RPMI8226 (cell line): ENCODE measurements at places on chromosomes 16 and 17.

DNA sequence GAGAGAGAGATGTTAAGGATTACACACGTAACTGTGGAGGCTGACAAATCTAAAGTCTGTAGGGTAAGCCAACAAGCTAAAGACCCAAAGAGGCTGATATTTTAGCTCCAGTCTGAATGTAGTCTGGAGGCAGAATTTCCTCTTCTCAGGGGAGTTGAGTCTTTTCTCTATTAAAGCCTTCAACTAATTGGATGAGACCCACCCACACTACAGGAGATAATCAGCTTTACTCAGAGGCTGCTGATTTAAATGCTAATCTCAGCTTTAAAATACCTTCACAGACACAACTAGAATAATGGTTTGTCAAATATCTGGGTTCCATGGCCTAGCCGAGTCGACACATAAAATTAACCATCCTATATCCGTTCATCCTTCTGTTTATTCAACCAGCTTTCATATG, 204.3 kb upstream of the PSMD7 start:
- DNase-seq = no peak

- no peak for DNase-seq
These were observed 1013.8 kb upstream of the EEF2KMT start for GRCh38 chr16:6111390-6111789.

DNA sequence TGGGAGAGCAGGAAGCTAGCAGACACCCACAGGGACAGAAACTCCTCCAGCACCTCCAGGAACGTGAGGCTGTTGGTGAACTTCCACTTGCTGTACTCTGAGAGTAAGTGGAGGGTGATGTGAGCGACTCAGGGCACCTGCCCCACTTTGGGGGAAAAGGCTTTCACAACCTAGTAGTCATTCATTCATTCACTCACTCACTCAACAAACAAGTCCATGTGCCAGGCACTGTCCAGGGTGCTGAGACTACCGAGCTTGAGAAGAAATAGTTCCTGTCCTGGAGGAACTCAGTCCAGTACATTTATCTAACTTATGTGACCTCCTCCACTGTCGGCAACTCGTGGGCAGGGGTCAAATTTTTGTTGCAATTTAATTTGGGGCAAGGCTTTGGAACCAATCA, 26.6 kb downstream of the LGALS9 start:
- DNase-seq = peak; percentile 16

DNA sequence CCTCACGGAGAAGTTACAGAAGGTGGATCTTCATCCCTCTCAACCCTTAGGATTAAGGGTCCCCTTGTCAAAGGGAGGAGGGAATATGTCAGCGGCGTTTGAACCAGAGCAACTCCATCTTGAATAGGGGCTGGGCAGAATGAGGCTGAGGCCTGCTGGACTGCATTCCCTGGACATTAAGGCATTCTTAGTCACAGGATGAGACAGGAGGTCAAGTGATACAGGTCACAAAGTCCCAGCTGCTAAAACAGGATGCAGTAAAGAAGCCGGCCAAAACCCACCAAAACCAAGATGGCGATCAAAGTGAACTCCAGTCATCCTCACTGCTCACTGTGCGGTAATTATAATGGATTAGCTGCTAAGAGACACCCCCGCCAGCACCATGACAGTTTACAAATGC, 36.7 kb downstream of the RBFOX3 start:
- no peak for DNase-seq

DNA sequence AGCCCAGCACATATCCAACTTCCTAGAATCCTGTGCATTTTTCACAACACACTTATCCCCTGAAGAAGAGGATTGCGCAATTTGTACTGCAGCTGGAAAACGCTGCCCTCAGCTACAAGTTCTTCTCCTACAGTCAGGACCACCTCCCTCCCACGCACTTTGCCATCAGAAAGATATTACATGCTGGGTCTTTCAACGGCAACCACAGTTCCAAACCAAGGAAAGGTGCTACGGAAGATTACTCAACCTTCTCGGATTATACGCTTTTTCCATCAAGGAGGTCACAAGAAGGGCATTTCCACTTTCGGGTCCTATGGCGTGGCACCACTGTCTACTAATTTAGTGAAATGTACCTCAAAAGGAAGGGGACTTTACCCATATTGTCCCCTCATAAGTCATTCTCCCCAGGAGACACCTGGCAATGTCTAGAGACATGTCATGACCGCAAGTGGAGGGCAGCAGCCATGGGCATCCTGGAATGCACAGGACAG, 35.2 kb downstream of the USP7 start:
- DNase-seq = no peak

GRCh38 chr16:77288222-77288621, 89.0 kb downstream of the SYCE1L start:
- no peak for DNase-seq

DNA sequence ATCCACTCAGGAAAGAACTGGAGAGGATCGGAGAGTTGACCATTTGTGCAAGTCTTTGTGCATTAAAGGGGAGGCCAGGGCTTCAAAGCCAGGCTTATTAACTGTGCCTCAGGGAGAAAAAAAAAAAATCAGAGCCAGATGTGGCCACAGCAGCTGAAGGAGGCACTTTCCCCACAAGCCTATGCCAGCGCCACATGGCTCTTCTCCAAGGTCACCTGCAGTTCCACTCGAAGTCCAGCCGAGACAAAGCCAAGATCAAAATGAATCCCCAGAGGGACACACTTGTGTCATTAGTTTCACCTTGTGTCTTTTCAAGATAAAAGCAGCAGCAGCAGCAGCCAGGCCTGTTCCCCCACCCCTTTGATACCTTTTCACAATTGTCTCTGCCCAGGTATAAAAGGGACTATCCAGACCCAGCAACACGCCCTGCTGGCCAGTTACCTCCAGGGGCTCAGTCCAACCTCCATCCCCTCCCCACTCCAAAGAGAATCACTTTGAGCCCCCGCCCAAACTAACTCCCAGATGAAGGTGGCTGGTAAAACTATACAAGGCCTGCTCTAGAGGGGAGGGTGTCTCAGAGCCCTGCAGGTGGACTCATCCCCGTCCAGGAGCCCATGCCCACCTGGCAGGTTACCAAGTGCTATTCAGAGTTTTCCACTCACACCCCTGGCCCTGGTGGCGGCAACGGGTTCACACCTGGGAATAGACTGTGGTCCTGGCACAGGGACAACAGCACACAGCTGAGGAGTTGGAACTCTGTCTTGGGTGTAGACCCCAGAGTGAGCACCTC, 29.2 kb downstream of the AXIN2 start:
- DNase-seq = peak; percentile 51

DNA sequence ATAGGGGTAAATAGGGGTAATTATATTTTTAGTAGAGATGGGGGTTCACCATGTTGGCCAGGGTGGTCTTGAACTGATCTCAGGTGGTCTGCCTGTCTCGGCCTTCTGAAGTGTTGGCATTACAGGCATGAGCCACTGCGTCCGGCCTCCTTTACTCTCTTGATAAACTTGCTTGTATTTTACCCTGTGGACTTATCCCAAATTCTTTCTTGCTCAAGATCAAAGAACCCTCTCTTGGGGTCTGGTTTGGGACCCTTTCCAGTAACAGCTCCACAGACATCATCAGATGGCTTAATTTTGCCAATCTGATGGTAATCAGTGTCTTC, 5.6 kb upstream of the C1QTNF1 start:
- no peak for DNase-seq

DNA sequence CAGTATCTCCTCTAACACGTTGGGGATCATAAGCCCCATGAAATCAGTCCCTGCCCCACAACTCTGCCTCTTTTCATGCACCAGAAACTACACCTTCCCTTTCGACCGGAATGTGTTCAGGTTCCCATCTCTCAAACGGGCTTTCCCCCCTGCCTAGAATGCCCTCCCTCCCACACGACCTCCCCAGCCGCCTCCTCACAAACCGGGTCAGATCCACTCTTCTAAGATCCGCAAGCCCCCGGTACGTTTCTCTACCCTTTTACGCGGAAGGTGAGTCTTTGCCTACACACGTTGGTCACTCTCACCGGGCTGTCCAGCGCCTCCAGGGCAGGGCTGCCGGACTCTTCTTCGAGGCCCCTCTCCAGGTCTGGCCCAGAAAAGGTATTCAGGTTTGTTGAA, 708 bp downstream of the DHX33 start:
- peak; percentile 5 for DNase-seq

DNA sequence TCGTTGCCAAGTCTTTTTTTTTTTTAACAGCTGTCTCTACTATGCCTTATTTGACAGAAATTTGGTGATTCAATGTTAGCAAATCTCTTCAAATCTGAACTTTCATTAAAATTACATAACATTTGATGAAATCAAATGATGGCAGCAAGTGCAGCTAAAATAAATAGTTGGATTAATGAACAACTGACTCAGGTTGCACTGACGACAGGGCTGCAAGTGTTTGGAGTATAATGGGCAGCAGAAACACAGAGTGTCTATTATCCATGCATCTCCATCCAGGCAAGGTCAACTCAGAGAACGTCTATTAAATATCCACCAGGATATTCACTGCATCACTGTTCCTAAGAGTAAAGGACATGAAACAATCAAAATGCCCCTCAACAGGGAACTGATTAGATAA, 109.8 kb downstream of the SLC39A11 start:
- DNase-seq = no peak

GRCh38 chr17:82915010-82915756, 75.4 kb upstream of the ZNF750 start:
- DNase-seq = no peak

GRCh38 chr16:6016530-6017184, 919.1 kb upstream of the EEF2KMT start:
- peak; percentile 69 for DNase-seq

- no peak for DNase-seq
These were observed 163.6 kb upstream of the C17orf78 start for GRCh38 chr17:37212179-37212578.

DNA sequence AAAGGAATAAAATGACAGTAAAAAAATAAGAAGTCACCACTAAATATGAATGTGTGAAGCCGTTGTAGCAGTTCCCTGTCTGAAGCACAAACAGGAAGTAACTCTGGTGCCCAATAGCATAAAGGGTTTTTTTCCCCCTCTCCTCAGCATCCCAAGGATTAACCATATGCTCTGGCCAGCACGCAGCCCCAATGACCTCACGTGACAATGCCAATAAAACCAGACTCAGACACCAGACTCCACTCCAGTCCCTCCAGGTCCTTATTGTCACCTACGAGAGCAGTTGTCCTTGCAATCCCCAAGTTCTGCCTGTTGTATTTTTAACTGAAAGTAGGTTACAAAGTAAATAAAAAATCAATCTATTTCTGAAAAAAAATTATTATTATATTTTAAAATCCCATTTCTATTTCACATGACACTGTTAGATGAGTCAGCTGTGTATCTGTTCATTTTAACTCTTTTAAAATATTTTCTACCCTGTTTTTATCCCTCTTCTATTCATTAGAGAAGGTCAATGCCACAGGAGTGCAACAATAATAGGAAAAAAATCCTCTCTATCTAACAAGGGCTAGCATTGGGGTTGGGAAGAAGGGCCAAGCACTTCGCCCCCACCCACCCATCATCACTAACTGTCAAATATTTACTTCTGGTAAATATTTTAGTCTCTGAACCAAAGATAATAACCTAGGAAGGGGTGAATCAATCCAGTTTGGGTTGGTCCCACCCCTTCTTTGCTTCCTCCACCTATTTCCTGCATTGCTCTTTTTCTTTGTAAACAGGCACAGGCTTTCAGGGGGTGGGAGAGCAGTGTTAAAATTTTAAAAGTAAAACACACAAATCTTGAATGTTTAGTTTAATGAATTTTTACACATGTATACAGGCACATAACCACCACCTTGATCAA, 6.6 kb downstream of the PRAC1 start:
- no peak for DNase-seq

- peak; percentile 32 for DNase-seq
These were observed 15.0 kb upstream of the TAC4 start for GRCh38 chr17:49862781-49863331.

DNA sequence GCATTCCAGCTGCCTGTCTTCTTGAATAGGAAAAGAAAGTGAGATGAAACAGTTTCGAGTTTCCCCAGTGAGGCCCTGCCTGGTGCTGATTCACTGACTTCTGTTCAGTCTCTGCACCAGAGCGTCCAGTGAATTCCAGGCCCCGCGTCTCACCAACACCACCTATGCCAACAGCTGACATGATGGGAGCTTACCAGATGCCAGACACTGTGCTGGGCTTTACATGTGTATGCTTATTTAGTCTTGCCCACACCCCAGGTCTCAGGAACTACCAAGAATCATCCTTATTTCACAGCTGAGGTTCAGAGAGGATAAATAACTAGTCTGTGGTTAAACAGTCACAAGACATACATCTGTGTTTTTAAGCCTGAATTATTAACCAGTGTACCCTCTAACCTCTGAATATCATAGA, 29.1 kb upstream of the IRX6 start:
- DNase-seq = peak; percentile 10

GRCh38 chr17:77189148-77189547, 48.4 kb downstream of the SEC14L1 start:
- peak; percentile 25 for DNase-seq

- peak; percentile 81 for DNase-seq
These were observed 588 bp downstream of the APRT start for GRCh38 chr16:88810912-88811768.

GRCh38 chr17:40909351-40909750, 24.3 kb upstream of the KRT20 start:
- peak; percentile 88 for DNase-seq

- DNase-seq = no peak
These were observed 10.6 kb downstream of the CDH11 start for GRCh38 chr16:65111306-65111705.

DNA sequence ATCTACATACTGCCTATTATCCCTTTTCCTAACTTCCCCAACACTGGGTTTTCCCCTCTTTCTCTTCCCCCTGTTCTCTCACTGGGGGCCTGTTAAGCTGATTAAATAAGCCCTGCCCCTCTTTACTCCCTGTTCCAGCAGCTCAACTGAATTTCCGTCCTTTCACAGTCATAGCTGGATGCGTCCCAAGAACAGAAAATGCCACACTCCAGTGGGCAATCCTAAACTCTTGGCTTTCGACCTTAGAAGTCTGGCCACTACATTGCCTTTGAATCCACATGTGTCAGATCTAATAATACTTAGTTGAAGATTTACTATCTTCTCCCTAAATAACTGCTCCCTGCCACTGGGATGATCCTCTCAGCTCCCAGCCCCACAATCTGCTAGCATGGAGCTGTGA, 34.5 kb downstream of the KCNJ16 start:
- no peak for DNase-seq

GRCh38 chr16:8626946-8627345, 5.4 kb downstream of the METTL22 start:
- DNase-seq = no peak

GRCh38 chr17:28499364-28499664, 6.8 kb upstream of the FOXN1 start:
- DNase-seq = no peak

GRCh38 chr17:78990349-78991016, 10.8 kb upstream of the LGALS3BP start:
- no peak for DNase-seq

- no peak for DNase-seq
These were observed 109.1 kb downstream of the C16orf78 start for GRCh38 chr16:49482690-49483089.

DNA sequence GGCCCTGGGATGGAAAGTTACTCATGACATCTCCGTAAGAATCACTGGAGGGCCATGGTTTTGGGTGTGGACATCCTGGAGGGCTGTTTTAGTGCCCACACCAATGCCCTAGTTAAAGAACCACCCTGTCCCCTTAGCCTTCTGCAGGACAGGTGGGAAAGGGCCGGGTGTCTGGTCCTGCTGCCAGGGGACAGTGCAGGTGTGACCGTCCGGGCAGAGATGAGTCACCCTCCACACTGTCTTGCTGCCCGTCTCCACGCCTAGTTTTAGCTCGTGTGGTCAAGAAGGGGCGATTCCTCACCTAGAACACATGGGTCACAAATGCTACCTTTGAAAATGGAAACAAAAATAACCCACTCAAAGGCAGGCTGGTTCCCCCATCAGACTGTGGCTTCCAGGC, 17.0 kb downstream of the CEP295NL start:
- DNase-seq = no peak
